ENCODE measurements at places on chromosomes 4 and X.

GRCh38 chr4:6324999-6325787 lies 55.5 kb downstream of the WFS1 start:
- no peak for DNase-seq

- peak; percentile 2 for DNase-seq
Measured at GRCh38 chr4:106063009-106063408, 167.7 kb downstream of the NPNT start.

- peak; percentile 47 for DNase-seq
Measured at GRCh38 chrX:22365460-22365859, 92.7 kb downstream of the CBLL2 start.

DNA sequence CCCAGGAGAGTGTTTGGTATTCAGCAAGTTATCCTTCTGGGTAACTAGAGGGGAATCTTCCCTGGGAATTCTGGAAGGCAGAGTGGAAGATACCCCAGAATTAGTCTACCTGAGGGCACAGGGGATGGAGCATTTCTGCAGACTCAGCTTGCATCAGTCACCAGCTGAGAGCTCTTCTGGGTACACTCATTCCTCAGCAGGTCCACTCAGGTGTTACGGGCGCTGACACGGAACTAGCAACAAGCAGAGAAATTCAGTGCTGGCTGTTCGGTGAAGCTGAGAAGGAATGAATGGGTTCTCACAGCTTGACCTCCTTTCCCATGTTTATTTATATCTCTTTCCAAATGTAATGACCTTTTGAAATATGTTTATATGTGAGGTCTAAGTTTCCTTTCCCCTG lies 106.0 kb upstream of the PNPLA4 start:
- DNase-seq = peak; percentile 25
